ENCODE measurements at places on chromosomes 11 and 22. TPM values are rescaled to one million over a fixed set of nuclear protein-coding genes. Genes with fewer than 3 reads are reported as not detected.

Gene MRE11
- 22.6 TPM for total RNA-seq

Gene CHID1
- total RNA-seq: 100 TPM

Gene LZTR1
- total RNA-seq: 102 TPM

Gene OR8K5
- not detected for total RNA-seq

Gene OR4D11
- not detected for total RNA-seq

Gene KRTAP5-7
- not detected for total RNA-seq

Gene C11orf87
- 0.33 TPM for total RNA-seq

DNA sequence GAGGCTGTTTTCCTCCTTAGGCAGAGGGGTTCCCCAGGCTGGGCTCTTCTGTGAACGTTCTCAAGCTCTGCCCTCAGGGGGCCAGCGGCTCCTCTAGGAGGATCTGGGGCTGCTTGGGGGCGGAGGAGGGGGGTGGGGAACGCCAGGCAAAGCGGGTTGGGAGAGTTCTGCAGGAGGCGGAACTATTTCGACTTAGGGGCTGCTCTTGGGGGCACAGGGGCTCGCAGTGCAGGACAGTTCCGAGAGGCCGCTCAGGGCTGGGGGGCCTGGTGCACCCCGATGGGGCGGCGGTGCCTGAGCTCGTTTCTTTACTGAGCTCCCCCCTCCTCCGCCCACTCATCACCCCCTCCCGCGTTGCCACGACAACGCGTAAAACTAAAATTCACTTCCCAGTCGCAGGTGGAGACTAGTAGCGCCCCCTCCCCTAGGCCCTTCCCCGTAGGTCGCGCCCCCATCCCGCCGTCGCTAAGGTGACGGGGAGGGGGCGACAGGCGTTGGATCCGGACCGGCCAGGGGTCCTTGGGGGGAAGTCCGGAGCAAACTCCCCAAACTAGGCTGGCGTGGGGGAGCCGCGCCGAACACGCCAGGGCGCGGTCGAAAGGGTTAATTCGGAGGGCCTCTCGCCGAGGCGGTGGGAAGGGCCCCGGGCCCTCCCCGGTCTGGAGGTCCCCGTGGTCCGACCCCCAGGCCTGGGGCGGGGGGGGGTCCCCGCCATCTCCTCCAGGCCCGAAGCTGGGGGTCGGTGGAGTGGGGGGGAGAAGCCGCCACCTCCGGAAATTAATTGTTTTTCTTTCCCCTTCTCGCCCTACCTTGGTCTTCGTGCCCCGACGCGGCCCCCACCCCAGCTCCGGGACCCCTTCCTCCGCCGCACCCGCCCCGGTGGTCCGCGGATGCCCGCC is 857 bp downstream of the SHANK3 start:
- peak; percentile 67 for DNase-seq

- DNase-seq: peak; percentile 31
Observed at GRCh38 chr22:35301372-35301874, 1.7 kb downstream of the TOM1 start.

GRCh38 chr11:108703916-108704315 is 39.0 kb downstream of the DDX10 start:
- no peak for DNase-seq

DNA sequence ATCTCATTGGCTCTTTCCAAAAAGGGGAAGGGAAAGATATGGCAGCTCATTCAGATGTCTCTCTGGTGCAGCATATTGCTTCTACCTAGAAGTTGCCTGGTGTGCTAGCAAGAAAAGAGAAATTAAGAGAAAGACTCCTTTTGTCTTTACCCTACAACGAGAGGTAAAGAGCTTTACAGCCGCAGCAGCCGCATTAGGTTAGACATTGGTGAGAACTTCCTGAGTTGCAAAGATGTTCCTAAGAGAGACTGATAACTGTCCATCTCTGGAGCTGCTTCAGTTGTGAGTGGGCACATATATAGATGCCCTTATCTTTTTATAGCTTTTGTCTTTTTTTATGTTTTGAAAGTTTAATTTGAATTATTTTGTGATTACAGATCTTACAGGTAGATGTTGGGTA is 80.8 kb upstream of the NNMT start:
- DNase-seq: no peak

DNA sequence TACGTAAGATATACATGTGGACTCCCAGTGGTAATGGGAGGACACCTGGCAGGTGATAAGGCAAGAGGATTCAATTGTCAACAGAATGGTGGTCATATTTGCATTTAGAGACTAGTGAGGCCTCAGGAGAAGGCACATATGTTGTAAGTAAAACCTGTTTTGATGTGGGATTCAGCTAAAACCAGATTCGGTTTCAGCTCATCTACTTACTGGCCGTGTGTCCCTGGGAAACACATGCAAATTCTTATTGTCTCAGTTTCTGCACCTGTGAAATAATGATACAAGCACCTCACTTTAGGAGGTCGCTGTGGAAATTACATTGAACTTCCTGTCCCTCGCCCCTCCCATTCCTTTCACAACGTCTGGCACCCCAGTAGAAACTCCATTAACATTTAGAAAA is 78.9 kb upstream of the FIBIN start:
- DNase-seq: no peak

GRCh38 chr11:59611570-59612565 is 3.7 kb downstream of the OSBP start:
- no peak for DNase-seq

DNA sequence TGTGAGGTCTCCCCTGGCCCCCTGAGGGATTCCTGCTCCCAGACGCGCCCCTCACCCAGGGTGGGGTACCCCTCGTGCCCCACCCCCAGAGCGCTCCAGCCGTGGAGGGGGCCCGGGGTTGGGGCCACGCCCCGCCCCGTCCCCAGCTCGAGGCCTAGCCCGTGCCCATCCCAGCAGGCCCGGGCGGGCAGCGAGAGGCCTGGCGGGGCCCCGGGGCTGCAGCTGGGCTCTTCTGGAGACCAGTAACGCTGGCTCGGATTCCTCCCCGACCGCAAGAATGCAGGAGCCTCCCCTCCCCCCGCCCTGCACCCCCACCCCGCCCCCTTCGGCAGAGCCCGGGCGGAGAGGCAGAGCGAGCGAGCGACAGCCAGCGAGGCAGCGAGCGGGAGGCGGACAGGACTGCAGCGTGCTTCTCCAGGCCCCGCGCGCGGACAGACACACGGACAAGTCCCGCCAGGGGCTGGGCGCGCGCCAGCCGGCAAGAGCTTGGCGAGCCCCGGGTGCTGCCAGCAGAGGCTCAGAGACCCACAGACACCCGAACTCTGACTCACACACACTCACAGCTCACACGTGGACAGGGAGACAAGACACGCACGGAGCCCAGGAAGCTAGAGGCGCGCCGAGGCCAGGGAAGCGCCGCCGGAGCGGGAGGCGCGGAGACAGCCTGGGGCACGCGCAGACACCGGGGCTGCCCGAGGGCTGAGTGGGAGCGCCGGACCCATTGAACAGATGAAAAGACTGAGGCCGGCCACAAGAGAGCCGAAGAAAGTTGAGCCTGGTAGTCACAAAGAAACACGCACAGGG is 15.2 kb downstream of the BCL9L start:
- peak; percentile 83 for DNase-seq

DNA sequence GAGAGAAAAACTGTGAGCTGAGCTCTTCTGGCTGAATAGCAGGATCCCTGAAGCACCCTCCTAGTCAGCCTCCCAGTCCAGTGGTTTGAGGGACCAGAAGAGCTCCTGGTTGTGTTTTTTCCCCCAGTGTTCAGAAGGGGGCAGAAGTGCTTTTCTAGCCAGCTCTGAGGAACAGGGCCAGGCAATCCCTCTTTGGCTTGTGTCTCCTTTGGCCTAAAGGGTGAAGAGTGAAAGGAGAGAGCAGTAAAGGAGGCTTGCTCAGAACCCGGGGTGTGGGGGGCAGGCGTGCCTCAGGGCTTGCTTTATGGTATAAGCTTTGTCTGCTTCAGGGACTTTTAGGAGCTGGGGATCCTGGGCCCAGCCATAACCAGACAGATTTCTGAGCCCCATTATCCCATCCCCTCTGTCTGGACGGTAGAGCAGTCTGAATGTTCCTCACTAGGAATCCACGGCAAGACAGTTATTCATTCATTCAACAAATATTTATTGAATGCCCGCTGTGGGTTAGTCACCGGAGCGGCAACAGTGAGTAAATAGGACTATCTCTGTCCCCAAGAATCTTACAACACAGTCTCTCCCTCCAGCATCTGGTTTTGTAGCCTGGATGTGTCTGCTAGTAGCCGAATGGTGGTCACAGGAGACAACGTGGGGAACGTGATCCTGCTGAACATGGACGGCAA is 14.5 kb downstream of the ACP2 start:
- no peak for DNase-seq

GRCh38 chr11:119121811-119122124 is 388 bp downstream of the HINFP start:
- DNase-seq: no peak

- DNase-seq: no peak
Observed at GRCh38 chr11:27281740-27282590, 81.0 kb downstream of the CCDC34 start.

DNA sequence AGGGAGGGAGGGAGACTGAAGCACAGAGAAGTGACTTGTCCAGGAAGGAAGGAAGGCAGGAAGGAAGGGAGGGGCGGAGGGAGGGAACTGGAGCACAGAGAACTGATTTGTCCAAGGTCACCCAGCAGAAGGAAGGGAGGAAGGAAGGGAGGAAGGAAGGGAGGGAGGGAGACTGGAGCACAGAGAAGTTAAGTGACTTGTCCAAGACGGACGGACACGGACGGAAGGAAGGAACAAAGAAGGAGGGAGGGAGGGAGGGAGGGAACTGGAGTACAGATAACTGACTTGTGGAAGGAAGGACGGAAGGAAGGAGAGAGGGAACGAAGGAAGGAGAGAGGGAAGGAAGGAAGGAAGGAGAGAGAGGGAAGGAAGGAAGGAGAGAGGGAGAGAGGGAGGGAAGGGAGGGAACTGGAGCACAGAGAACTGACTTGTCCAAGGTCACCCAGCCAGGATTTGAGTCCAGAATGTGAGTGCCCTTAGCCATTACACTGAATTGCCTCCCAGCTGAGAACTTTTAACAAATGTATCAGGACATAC is 1.5 kb downstream of the SLC35F2 start:
- no peak for DNase-seq

DNA sequence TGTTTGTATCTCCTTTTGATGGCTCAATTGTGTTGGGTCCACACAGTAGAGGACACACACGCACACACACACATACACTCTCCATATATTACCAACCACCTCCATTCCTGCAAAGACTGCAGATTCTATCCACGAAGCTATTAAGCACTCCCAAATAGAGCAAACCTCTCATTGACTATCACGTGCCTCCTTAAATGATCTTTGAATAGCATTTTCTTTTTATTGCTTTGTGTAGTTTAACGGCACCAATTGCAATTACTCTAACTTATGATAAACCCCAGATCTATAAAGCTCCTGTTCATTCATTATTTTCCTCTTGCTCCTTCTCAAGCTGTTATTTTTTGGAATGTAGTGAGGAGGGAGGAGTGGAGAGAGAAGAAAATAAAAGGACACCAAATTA is 204.7 kb downstream of the ST3GAL4 start:
- DNase-seq: no peak

- no peak for DNase-seq
Observed at GRCh38 chr11:84800755-84801346, 826.3 kb downstream of the DLG2 start.

DNA sequence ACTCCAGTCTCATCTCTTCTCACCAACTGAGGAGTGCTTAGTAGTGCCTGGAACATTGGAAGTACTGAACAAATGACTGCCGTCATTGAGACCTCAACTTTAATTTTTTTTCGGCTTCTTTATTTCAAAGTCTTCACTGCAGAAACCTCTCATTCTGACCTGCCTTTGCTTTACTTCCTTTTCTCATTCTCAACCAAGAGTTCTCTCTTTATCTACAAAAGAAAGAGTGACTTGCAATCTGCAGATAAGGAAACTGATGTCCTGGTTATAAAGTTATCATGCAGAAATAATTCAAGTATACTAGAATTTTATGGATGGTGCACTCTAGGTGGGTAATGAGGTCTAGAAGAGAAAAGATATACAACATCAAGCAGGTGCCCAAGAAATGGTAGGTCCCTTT is 1.2 kb upstream of the EED start:
- no peak for DNase-seq

GRCh38 chr11:128764424-128765095 is 70.7 kb downstream of the FLI1 start:
- no peak for DNase-seq

GRCh38 chr11:132590554-132590953 is 941.7 kb downstream of the OPCML start:
- no peak for DNase-seq

- DNase-seq: no peak
Observed at GRCh38 chr11:18802381-18803257, 11.0 kb upstream of the PTPN5 start.

- no peak for DNase-seq
Observed at GRCh38 chr11:18749681-18750319, 23.8 kb upstream of the IGSF22 start.

DNA sequence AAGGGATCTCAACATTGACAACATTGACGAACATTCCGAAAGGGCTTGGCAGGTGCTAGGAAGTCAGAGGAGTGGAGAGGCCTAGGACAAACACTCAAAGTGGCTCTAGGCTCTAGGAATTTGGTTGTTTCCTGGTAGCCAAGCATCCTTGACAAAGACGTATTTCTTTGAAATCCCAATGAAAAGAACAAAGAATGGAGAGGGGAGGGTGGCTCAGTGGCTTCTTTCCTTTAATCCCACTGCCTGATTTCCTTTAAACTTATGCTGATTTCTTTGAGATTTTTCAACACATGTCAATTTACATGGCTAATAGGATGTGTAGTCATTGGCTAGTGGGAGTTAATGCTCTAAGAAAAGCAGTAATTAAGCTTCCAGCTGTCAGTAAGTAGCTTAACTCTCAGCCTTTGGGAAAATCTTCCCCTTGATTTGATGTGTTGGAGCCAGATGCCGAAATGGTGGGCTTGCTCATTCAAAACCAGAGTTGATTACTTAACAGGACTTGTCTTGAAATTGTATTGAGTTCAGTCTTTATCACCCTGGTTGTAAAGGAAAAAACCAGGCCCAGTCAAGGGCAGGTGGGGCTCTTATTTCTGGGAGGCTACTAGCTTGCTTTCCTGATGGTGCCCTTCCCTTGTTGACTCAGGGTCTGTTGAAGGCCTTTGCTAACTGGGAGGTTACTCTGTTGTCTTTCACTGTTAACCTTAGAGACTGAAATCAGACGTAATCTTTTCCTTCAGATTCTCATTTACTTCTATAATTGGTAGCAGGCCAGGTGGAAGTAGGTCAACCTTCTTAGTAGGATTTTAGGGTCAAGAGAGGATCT is 44.6 kb upstream of the SORL1-AS1 start:
- no peak for DNase-seq

GRCh38 chr11:112797092-112797491 is 164.1 kb upstream of the NCAM1 start:
- no peak for DNase-seq

DNA sequence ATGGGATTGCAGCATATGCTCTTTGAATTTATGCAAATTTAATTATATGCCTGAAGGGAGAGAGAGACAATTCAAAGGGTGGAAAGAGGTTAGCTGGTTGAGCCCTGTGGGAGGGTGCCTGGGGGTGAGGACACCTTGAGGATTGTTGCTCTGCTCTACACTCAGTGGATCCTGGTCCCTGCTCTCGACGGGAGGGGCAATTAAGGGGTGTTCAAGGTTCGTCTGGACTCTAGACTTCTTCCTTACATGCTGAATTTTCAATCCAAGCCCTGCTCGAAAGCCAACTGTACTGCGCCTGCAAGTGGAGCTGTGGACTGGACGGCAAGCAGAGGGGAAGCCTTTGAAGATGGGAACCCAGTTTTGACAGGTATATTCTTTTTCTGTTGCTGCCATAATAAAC is 15.5 kb upstream of the OR5M11 start:
- DNase-seq: no peak

All from type B pancreatic cell (in vitro differentiated cells).